ENCODE measurements at places on chromosomes 12 and 14.

DNA sequence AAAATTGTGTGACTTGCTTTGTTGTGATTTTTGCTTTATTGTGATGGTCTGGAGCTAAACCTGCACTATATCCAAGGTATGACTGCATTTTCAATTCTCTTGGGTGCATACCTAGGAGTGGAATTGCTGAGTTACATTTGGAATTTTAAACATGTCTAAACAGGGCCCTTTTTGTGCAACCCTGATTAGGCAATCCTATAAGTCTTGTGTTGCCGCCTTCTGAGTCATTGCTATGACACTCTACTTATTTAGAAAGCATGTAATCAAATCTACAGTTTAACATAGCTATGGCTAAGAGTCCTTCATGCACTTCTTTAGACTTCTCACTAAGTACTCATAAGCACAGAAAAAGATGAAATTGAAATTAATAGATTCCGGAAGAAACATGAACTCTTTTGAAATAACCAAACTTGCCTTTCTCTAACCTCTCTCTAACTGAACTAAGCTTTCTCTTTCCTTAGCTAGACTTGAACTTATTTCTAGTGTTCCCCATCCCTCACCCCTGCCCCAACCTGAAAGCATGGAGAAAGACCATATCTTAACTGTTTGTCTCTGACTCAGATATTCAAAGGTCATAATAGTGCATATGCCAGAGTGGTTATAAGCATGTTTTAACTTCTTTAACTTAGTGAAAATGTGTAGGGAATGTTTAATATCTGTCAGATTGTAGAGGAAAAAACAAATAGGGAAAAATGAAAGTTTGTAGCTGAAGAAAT, 203.0 kb downstream of the SNAPC1 start:
- DNase-seq: no peak

DNA sequence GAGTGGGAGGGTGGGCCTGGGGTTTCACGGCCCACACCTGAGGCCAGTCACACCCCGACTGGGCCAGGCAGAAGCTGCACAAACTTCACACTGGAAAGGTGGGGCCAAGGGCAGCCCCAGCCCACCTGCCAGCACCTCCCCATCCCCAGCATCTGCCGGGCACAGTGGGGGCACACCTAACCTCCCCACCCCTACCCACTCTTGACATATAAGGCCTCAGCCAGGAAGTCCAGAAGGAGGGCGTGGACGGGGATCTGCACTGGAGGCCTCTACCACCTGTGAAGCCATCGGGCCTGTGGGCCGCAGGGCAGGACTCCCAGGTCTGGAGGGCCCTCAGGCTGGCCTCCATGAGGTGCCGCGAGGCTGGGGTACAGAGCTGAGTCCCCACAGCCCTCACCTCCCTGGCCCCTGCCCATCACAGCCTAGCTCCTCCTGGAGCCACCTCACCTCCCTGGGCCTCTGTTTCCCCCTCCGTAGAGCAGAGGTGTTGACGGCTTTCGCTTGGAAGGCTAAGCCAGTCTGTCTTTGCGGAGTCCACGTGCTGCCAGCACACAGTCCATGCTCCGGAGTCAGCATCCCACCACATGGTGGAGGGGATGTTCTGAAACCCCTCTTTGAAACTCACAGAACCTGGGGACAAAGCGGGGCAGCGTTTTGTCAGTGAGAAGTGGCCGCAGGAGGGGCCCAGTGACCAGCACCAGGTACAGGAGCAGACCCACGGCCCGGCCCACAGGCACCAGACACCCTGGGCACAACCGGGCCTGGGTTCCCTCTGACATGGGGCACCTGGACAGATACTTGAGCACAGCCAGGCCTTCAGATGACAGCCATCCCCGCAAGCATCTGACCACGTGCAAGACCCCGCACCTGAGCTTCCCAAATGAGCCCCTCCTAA, 38.2 kb upstream of the INF2 start:
- no peak for DNase-seq

- DNase-seq: no peak
These were observed 110.4 kb upstream of the NAV3 start for GRCh38 chr12:77720258-77720657.

DNA sequence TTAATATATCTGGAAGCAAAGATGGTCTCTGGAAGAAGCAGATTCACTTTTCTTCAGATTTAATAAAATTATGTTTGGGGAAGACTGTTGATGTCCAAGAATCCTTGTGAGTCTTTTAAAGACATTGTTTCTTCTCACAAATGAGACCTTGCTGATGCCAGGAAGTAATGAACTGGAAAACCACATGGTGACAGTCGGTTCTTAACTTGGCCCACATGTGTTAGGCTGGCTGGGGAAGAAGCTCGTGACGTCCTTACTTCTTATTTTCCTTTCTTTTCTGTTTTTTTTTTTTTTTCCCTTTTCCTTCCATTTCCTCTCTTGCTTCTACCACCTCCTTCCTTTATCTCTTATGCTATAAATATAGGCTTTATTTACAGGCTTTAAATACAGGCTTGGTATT, 950.2 kb downstream of the BCL11B start:
- DNase-seq: no peak

- no peak for DNase-seq
These were observed 105.6 kb downstream of the DPF3 start for GRCh38 chr14:72788255-72788654.

- DNase-seq: no peak
These were observed at the start of gene RDH5 for GRCh38 chr12:55720071-55720564. Gene RDH5 (plus strand): TSS chr12:55720393. CDS start chr12:55721185, 792 bp downstream.

DNA sequence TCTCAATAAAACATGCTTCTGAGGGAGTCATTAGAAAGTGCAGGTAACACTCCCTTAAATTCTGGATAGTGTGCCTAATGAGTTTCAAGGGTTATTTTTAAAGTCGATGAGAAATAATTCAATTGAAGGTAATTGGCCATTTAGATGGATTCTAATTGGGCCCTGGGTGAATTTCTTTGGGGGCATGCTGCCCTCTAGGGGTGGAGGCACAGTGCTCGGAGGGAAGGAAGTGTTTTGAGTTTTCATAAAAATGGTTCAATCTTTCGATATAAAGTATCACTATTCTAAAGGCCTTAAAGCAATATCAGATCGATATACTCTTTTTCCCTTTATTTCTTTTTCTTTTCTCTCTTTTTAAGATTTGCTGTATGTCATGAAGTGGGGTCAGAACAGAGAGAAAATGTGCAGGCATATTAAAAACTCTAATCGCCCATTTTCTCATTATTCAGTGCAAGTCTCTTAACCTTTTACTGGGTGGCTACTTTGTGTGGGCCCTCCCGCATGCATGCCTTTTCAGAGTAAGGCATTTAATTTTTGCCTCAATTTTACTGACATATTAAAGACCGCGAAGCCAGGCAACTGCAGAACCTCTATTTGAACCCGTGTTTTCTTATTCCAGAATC, 25.5 kb downstream of the NKX2-8 start:
- DNase-seq: no peak

DNA sequence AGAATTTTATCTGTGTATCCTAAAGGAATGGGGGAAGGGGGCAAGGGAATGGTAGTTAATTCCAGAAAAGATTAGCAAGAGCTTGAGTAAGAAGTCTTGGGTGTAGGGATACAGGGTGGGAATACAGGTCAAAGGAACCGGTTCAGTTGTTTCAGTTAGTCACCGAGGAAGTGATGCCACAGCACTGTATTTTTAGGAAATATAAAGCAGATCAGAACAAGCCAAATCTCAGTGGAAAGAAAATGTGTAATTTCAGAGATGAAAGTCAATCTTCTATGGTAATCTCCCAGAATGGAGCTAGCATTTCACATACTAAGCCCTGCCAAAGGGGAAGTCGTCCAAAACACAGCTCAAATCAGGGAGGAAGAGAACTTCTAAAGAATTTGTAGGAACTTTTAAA, 4.7 kb upstream of the TUBA1C start:
- DNase-seq: no peak

DNA sequence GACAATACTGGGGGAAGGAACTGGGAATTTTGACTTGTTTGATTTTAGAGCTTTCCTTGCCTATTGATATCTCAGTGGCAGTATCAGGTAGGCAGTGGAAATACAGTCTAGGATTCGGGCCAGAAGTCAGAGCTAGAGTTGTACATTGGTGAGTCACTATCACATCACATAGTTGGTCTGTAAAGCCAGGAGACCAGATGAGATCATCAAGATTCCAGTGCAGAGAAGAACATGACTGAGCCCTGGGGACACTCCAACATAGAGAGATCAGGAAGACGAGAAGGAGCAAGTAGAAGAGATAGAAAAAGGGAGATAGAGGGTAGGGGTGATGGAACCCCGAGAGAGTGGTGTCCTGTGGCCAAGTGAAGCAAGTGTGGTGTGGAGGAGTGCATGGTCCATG, 46.6 kb upstream of the NR1H4 start:
- no peak for DNase-seq

DNA sequence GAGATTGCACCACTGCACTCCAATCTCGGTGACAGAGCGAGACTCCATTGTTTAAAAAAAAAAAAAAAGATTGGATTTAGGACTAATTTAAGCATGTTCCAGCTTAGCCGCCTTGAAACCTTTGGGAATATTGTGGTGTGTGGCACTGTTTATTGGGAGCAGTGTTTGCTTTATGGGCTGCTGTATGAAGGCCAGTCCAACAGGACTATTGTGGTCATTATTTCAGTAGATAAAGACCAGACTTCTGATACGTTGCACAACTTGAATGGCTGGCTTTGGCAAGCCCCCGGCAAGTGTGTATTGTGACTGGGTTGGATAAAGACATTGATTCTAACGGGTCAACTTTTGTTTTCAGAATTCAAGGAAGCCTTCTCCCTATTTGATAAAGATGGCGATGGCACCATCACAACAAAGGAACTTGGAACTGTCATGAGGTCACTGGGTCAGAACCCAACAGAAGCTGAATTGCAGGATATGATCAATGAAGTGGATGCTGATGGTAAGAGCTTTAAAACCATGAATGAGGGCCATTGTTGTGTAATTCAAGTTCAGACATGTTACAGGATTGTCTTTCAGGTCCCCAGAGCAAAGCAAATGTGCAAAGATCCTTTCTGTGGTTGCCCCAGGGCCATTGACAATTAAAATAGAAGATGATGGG, 4.2 kb downstream of the CALM1 start:
- DNase-seq: no peak
